CD4-positive, CD25-positive, alpha-beta regulatory T cell (primary cell): ENCODE measurements at places on chromosomes 5 and 9.
A peak's percentile ranks its signal among the peaks of the same experiment; 100 is the strongest.

DNA sequence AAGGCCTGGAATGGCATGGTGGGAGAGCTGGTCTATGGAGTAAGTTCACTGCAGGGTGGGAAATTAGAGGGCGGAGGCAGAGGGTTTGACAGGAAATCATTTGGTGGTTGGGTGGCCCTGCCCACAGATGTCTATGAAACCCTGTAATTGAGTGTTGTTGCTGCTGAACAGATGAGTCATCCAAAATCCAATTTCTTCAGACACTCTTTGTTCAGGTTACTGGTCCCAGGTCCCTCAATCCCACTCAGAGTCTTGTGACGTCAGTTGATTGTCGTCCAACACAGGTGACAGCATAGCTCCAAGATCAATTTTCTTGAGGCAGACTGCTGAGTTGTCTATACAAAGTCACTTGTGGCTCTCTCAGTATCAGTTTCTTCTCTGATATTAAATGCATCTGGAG lies 208.6 kb downstream of the GRIA1 start:
- no peak for DNase-seq

DNA sequence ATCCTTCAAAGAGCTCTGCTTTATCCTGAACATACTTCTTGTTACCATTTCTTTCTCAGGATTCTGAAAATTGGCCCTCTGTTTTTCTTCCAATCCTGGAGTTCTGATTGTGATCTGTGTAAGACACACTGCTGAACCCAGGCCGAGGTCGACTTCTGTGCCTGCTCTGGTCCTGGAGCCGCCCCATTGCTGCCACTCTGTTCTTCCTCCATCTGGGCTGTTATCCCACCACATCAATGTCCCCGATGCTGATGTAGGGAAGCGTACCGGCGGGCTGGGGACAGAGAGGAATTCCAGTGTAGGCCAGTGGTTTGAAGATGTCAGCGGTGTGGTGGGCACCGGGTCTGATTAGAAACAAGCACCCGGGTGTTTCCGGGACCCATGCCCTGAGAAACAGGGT lies 102.5 kb downstream of the LIFR start:
- no peak for DNase-seq

DNA sequence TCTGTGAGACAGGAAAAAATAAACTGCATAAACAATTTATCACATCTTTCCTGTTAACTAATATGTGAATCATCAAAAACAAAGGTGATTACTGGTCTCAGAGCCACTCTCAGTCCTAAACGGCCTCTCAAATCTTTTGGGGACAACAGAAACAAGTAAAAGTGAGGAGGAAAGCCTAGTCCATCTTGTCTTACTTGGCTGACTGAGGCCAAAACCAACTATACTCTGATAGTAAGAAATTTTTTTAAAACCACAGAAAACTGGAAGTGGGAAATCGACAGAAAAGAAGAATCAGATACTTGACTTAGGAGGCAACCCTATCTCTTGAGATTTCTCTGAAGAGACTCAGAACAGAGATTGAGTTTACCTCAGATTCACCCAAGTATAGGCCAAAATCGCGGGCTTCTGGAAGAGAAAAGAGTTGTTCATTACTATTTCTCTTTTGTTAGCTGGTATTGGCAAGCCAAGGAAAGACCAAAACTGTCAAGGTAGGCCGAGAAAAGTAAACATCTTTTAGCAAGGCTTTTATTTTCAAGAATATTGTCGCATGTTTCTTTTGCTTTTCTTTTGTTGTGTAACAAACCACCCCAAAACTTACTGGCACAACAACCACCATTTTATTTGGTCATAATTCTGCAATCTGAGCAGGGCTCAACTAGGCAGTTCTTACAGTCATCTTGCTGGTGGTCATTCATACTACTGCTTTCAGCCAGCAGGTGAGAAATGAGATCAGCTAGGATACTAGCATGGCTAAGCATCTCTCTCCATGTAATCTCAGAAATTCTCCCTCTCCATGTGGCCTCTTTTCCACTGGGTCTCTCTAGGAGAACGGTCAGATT lies 46.1 kb downstream of the RFX3 start:
- peak; percentile 18 for DNase-seq

GRCh38 chr5:116388564-116389258 lies 185.9 kb downstream of the SEMA6A start:
- no peak for DNase-seq

DNA sequence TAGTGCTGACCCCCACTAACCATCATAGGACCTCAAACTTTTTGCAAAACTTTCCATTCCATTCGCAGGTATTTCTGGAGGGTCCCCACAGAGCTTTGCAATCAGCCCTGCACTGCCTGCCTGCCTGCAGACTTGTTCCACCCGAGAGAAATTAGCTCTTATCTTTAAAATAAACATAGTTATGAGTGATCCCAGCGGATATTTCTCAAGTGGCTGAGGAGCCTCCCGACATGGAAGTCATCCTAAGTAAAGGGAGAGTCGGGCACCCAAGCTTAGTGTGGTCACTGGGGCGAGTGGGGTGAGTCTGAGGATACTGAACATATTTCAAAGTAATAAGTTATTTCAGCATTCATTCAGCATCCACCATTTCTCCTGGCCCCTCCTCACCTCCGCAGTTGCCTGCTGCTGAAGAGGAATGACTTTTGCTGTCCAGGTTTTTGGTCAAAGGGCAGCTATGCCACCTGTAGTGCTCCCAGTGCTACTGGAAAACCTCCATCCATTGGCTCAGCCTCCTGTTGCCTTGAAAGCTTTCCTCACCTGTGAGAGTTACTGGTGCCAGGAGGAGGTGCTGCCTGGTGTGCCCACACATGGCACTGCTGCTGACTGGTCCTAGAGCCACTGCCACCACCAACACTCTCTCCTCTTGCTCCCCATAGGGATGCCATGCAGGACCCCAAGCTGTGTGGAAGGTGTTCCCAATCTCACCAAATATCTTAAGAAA lies 89.7 kb upstream of the PCSK1 start:
- DNase-seq, result no peak

- DNase-seq, result no peak
Measured at GRCh38 chr5:66339896-66340295, 195.8 kb downstream of the SREK1 start.

- DNase-seq, result no peak
Measured at GRCh38 chr9:758146-758545, 83.4 kb upstream of the DMRT1 start.

DNA sequence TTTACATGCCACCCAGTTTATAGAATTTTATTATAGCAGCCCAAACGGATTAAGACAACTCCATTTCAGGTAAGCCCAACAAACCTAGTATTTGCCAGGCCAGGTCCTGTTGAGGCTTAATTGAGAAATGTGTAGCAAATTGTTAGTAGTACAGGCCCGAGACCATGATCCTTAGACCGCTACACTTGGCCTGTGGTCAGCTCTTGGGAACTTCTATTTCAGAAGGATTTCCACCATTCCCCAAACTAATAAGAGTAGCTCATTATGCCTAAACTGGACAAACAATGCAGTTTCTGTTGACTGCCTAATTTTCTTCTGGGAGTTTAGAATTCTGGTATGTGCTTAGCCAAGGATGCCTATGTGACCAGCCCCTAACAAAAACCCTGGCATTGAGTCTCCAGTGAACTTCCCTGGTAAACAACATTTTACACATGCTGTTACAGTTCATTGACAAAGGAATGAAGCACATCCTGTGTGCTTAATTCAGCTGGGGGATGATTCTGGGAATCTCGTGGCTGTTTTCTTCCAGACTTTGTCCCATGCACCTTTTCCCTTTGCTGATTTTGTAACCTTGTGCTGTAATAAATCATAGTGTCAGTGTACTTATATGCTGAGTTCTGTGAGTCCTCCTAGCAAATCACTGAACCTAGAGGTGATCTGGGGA lies 5.6 kb upstream of the GPX3 start:
- no peak for DNase-seq

- DNase-seq, result no peak
Measured at GRCh38 chr9:115261656-115262081, 143.7 kb upstream of the TNC start.

GRCh38 chr9:124793015-124793541 lies 16.1 kb downstream of the OLFML2A start:
- no peak for DNase-seq

- no peak for DNase-seq
Measured at GRCh38 chr5:65364907-65365306, 116.8 kb downstream of the ADAMTS6 start.

DNA sequence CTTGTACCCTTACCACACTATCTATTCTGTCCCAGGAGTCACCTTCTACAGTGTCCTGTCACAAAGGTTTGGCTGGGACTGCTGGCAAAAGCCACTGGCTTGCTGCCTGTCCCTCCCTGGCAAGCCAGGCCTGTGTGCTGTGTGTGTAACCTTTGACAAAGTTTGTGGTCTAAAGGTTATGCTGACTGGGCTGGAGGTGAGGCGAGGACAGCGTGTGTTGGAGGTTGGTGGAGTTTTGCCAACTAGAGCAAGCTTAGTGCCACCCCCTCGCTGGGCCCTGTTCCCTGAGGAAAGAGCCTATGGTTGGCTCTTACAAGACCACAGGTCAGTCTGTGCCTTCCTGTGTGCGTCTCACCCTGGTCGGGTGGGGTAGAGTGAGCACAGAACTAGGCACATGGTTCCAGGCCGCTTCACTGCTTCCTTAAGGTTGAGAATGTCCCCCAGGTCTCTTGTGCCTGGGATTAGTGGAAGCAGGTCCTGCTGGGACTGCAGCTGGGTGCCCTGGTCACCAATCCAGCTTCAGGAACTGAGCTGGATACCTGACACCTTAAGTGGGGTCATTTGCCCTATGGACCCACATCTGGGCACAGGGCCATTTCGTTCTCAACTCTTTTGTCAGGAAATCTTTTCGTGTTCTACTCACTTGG lies 152.2 kb downstream of the GADD45G start:
- no peak for DNase-seq

- no peak for DNase-seq
Measured at GRCh38 chr9:95626885-95627558, 110.3 kb upstream of the PTCH1 start.

- DNase-seq, result no peak
Measured at GRCh38 chr9:119963798-119964372, 594.6 kb upstream of the BRINP1 start.

- DNase-seq, result no peak
Measured at GRCh38 chr9:96612966-96613589, 6.6 kb downstream of the CDC14B start.

- no peak for DNase-seq
Measured at GRCh38 chr5:158821331-158821730, 278.4 kb downstream of the EBF1 start.

DNA sequence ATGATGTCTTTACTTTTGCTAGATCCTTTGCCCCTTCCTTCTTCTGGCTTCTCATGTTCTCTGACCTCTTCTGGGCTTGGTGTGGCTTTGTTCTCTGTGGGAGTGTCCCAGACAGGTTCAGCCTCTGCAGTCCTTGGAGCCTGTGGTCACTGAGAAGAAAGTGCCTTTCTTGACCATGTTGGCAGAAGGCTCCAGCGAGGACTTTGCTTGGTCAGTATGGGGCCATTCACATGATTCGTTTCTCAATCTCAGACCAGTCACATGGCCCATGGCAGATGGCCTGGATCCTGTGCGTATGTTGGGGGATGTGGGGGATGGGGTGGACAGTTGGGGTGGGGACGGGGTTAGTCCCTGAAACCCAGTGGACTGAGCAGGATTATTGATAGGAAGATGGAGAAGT lies 274.1 kb downstream of the ARHGAP26 start:
- no peak for DNase-seq

GRCh38 chr9:71754151-71754550 lies 14.2 kb downstream of the CEMIP2 start:
- no peak for DNase-seq

GRCh38 chr9:91117959-91118703 lies 243.6 kb downstream of the AUH start:
- no peak for DNase-seq
